ENCODE measurements at places on chromosomes 12 and 14.

DNA sequence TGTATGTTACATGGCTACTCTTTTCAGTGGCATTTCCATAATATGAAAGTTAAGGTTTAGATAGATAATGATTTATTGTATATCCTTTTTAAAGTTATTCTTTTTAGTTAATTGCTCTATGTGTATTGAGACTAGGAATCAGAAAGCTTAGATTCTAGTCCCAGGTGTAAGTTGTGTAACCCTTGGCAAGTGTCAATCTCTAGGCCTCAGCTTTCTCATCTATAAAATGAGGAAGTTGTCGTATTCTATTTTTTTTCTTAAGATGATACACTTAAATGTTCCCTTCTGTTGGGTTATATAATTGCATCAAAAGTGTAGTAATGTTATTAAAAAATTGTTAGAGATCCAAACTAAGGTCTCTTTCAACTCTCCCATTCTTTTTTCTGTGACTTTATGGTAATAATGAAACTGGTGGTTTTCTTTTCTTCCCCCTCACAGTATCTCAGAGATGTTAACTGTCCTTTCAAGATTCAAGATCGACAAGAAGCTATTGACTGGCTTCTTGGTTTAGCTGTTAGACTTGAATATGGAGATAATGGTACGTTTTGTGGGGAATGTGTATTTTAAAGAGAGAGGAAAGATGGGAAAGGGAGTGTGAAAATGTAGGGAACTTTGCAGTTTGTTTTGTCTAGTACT, 4.1 kb downstream of the RTRAF start:
- no peak for DNase-seq

- no peak for DNase-seq
These were observed 658.7 kb downstream of the SOX5 start for GRCh38 chr12:23290627-23291330.

DNA sequence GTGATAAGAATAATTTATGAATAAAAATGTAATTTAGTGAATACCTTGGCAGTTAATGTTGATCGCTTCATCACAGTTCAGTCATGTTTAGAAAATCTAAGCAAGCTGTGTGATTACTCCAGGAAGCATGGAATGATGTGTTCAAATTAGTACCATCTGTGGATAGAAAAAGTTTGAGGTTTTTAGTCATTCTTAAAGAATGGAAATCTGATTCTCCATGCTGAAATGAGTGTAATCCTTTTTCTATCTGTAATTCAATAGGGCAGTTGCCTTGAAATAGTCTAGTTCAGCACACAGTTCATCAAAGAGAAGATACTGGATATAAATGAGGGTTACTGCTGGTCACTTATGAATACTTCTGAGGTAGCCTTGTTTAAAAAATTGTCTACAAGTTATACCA, 127.2 kb upstream of the MYF6 start:
- peak; percentile 96 for DNase-seq

DNA sequence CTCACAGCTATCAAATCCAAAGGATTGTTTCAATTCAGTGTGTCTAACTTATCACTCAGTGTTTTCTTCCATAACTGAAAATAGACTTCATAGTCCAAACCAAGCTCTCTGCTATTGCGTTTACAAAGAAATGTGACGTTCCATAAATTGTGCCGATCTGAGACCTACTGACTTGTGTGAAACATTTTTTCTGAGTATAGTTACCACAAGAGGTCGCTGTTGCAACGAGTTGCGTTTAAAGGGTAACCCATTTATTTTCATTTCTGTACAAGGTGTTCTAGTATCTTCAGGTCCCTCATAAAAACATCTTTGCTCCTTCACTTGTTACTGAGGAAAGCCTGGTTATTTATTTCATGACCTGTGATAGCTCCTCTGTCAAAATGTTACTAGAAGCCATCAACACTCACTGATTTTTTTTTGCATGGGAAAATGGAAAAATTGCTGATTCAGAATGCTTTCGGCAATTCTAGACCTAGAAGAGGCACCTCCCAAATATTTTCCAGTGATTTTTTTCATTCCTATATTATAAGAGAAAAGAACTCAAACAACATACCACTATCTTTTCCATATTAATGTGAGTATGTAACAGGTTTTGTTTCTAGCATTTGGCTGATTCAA, 60.9 kb upstream of the OR4E1 start:
- DNase-seq: peak; percentile 60

- no peak for DNase-seq
These were observed 703.9 kb downstream of the FSCB start for GRCh38 chr14:43803076-43803689.

GRCh38 chr12:29309320-29309902, 71.6 kb downstream of the ERGIC2 start:
- DNase-seq: peak; percentile 33

- no peak for DNase-seq
These were observed 43.3 kb downstream of the MMAB start for GRCh38 chr12:109529691-109530640.

GRCh38 chr12:2453761-2454090, 341.0 kb upstream of the FKBP4 start:
- DNase-seq: no peak

GRCh38 chr14:99430491-99430890, 50.2 kb downstream of the SETD3 start:
- peak; percentile 17 for DNase-seq

- no peak for DNase-seq
These were observed 19.2 kb downstream of the IL26 start for GRCh38 chr12:68206446-68206845.

GRCh38 chr14:74407021-74407800, 18.8 kb downstream of the SYNDIG1L start:
- no peak for DNase-seq

GRCh38 chr14:49637534-49638078, 2.6 kb upstream of the DNAAF2 start:
- DNase-seq: no peak

GRCh38 chr14:84087986-84088531, 1441.9 kb upstream of the FLRT2 start:
- DNase-seq: peak; percentile 94

Data from iris pigment epithelial cell (primary cell).